ENCODE measurements at places on chromosomes 16 and 17. TPM values are rescaled to one million over a fixed set of nuclear protein-coding genes. Genes with fewer than 3 reads are reported as not detected.

GRCh38 chr16:78642621-78643285, 543.3 kb downstream of the WWOX start:
- no peak for DNase-seq

DNA sequence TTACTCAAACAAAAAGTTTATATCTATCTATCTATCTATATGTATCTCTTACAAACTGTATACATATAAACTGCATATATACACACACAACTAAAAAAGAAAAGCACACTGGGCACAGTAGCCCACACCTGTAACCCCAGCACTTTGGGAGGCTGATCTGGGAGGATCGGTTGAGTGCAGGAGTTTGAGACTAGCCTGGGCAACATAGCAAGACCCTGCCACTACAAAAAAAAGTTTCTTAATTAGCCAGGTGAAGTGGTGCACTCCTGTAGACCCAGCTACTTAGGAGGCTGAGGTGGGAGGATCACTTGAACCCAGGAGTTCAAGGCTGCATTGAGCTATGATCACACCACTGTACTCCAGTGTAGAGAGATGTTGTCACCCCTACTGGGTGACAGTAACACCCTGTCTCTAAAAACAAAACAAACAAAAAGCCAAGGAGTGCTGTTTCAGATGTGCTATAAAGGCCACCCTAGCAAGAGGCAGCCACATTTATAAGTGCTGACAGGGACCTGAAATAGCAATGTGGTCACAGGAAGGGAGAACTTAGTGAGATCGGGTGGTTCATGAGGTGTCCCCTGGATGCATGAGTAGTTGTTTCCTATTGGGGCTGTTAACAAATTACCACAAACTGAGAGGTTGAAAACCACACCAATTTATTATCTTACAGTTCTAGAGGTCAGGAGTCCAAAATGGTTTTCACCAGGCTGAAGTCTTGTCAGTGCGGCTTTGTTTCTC, 4.8 kb downstream of the CD2BP2 start:
- no peak for DNase-seq

DNA sequence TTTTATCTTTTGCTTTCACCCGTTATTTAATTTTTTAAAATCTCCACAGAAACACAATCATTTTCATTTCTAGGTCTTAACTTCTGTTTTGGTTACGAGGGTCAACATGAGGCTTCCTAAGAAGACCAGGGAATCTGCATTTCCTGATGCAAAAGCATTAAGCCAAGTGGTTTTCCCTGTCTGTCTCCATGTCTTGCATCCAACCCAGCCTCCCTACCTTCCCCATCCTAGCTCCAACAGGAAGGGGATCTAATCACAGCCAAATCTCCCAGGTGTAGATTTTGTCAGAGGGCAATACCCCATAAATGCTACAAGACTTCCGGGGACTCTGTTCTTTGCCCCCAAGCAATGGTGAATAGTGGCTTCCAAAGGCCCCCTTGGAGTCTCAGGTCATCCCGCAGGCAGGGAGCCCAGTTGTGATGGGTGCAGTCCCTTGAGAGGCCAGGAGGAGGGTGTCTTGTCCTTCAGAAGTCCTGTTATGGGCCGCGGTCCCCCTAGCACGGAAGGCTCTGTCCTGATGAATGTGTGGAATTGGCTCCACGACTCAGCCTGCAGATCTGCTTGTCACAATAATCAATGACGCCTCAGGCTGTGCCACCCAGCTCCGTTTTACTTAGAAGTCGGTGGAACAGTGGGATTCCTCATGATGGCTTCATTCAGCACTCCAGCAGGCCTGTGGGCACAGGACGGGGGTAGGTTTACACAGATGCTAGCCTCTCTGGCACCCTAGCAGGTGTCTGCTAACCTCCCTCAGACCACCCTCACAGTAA, 141.1 kb downstream of the RGS9 start:
- DNase-seq = peak; percentile 50

DNA sequence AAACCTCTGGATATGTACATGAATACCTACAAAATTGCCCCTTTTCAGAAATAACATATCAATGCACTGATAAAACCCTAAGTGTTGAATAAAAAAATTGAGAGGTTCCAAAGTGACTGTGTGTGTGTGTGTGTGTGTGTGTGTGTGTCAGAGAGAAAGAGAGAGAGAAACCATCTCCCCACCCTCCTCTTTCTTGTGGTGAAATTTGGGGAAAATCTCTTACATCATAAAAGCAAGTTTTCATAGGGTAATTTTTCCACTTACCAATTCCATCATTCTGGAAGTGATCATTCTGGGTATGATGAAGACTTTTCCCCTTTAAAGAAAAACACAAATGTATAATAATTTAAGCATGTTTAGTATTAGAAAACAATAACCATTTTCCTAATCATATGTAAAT, 79.3 kb downstream of the CACNG1 start:
- no peak for DNase-seq

GRCh38 chr17:67491009-67491680, 114.1 kb downstream of the PITPNC1 start:
- DNase-seq = peak; percentile 87

GRCh38 chr17:50079334-50080095, 15.6 kb upstream of the PDK2 start:
- peak; percentile 65 for DNase-seq

GRCh38 chr17:8467527-8467926, 31.8 kb downstream of the NDEL1 start:
- no peak for DNase-seq

DNA sequence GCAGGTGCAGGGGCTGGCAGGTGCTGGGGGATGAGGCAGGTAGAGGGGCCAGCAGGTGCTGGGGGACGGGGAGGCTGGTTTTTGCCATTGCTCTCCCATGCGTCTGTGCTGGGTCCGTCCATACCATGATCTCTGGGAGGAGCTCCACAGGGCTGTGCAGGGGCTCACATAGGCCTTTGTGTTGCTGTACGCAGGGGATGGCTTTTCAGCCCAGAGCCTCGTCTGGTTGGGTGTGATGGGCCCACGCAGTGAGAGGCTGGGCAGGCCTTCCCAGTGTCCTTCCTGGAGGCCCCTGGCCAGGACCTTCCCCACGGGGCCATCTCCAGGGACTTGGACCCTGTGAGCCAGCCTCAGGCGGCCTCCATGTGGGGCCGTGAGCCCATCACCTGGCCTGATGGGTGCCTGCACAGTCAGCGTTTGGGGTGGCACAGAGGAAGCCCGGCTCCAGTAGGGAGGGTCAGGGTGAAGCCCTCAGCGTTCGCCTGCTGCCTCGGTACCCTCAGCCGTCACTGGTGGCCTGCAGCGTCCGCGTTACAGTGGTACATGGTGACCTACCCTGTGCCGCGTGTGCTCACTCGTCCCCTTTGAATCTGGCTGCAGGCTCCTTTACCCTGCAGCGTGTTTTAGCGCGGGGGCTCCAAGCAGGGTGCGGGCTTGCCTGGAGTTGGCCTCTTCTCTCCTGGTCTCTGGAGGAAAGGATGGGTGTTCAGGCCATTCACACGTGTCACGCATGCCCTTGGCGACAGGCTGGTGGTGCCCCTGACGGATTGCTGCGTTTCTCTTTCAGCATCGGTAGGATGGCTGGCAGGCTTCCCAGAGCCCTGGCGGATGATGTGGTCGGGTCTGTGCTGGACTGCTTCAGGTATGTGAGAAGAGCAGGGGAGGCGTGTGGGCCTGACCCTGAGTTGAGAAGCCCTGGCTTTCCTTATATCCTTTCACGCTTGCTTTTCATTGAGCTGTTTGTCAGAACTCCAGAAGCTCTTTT, 30.6 kb downstream of the ZNF750 start:
- no peak for DNase-seq

DNA sequence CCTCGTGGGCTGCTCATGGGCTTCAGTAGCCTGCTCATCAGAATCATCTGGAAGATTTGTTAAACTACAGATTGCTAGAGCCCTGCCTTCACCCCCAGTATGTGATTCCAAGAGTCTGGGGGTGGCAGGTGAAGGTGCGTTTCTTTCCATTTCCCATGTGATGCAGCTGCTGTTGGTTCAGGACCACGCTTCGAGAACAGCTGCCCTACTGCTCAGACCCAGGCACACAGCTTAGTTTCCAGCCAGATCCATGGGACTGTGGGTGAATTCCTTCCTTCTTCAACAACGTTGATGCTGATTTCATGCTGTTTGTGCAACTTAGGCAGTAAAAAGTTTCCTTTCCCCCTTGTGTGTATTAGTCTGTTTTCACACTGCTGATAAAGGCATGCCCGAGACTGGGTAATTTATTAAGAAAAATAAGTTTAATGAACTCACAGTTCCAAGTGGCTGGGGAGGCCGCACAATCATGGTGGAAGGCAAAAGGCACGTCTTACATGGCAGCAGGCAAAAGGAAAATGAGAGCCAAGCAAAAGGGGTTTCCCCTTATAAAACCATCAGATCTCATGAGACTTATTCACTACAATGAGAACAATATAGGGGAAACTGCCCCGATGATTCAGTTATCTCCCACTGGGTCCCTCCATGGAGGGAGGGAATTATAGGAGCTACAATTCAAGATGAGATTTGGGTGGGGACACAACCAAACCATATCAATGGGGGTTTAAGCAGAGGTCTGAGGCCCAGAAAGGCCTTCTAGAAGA, 159.2 kb downstream of the XYLT1 start:
- DNase-seq = no peak

DNA sequence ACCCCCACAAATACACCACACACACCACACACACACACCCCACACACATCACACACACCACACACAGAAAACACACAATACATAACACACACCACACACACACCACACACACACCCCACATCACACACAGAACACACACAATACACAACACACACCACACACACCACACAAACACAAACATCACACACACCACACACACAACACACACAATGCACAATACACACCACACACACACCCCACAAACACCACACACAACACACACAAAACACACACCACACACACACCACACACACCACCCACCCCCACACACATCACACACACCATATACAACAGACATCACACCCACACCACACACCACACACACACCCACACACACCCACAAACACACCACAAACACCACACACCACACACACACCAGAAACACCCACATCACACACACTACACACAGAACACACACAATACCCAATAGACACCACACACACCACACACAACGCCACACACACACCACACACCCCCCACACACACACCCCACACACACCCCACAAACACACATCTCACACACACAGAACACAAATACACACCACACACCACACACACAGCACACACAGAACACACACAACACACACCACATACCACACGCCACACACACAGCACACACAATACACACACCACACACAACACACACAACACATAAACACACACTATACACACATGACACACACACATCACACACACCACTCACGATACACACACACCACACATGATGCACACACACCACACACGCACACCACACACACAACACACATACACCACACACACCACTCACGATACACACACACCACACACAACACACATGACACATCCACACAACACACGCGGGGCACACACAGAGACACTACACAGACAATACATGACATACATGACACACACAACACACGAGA, 11.0 kb upstream of the GCGR start:
- no peak for DNase-seq

DNA sequence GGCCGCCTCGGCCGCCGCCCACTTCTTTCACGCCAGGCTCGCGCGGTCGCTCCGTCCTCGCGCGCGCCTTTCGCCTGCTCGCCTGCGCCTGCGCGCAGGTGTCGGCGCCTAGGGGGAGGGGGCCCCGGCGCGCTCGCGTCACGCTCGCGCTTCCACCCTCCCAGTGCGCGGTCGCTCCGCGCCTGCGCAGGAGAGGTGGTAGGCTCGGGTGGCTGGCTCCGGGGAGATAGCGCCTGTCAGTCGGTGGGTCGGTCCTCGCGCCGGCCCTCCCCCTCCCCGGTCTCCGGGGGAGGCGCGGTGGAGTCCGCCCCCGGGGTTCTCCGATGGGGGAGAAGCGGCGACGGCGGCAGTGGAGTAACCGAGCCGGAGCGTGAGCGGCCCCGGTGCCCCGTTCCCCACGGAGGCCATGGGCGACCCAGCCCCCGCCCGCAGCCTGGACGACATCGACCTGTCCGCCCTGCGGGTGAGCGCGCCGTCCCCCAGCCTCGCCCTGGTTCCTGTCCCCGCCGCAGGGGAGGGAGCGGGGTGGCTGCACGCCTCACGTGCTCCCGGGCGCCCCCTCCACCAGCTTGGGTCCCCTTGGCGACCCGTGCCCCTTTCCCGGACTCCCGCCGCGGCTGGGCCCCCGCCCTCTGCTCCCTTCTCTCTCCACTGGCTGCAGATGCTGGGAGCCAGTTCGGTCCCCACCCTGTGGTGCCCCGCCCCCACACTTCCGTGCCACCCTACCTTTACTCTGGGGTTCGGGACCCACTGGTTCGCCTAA, at the start of gene MINK1:
TSS of gene MINK1 (plus strand) at position 163 of the 763 bp plus-strand sequence. CDS start at position 407, 244 bp downstream.
- peak; percentile 92 for DNase-seq

DNA sequence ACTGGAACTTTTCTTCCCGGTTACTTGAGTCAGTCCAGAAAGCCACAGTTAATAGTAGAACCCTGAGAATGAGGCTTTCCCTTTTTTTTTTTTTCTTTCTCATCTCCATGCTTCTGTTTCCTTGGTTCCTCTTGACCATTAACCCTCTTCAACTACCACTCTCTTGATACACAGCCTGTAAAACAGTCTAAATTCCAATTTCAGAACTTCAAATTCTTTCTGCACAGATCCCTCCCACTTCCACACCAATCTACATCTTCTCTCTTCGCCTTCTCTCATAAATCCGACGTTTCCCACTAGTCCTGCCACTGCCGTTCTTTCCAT, 588 bp downstream of the METTL16 start:
- no peak for DNase-seq

- DNase-seq = no peak
Measured at GRCh38 chr16:59090541-59090940, 356.4 kb upstream of the GOT2 start.

DNA sequence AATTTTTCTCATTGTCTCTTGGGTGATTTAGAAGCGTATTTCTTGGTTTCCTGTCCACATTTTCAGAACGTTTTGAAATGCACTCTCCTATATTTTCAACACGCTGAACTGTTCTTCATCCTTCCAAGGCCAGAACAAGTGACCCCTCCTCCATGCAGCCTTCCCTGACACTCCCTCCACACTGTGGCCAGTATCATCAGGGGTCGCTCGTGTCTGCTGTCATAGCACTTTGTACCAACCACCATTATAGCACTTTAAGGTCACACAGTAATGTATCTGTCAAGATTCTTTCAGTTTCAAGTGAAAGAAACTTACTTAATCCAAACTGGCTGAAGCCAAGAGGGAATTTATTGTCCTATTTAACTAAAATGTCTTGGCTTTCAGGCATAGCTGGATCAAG, 17.5 kb upstream of the IL21R start:
- no peak for DNase-seq

GRCh38 chr17:69492410-69493071, 78.0 kb downstream of the MAP2K6 start:
- DNase-seq = no peak

Gene RAI1
- total RNA-seq = 31.1 TPM

Gene SPAG9
- total RNA-seq = 108 TPM

Gene ZSCAN10
- total RNA-seq = not detected

Gene AARS1
- total RNA-seq = 101 TPM

Gene C16orf74
- 1.5 TPM for total RNA-seq

Gene OR1A1
- total RNA-seq = not detected

Gene CD300LF
- 66.2 TPM for total RNA-seq

Gene CD300LG
- 5.7 TPM for total RNA-seq

Gene TP53TG3F
- total RNA-seq = not detected

Measured in lower lobe of right lung (tissue), 2 donors.